GM23338 (cell line): ENCODE measurements at places on chromosomes 5 and 9. TPM values are rescaled to one million over a fixed set of nuclear protein-coding genes. Genes with fewer than 3 reads are reported as not detected.
A peak's percentile ranks its signal among the peaks of the same experiment; 100 is the strongest.

Gene PRKACG
- not detected in 2 replicates for total RNA-seq

Gene DND1
- total RNA-seq = 15.5 and 22.0 TPM in 2 replicates

Gene PAIP1
- 140 and 141 TPM in 2 replicates for total RNA-seq

DNA sequence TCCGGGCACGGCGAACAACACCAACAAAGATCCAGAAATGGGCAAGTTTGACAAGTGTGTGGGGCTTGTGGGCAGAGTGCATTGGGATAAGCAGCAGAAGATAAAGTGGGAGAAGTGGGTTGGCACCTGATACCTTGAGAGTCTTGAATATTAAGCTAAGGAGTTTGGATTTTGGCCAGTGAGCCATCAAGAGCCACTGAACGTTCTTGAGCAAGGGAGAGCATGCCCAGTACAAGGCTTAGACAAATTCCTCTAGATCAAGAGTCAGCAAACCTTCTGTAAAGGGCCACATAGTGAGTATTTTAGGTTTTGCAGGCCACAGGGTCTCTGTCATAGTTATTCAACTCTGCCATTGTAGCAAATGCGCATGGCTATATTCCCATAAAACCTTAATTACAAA is 26.6 kb upstream of the TRMT10B start:
- DNase-seq = no peak

- peak; percentile 73 for DNase-seq
Measured at GRCh38 chr5:43110606-43111170, 10.0 kb upstream of the ZNF131 start.

DNA sequence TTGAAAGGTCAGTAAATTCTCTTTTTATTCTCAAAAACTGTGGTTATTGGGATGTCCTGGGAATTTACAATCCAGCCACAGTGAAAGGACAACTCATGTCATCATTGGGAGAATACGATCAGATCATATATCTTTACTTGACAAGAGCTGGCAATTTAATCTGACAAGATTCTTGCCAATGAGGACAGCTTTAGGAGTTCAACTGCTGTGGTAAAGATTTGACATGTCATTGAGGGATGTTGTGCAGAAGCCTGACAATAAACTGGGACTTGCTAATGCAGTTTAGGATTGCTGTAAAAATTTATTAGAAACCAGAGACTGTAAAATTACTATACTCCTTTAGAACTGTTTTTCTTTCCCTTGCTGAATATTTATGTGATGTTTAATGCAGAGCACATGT is 1131.0 kb downstream of the MAT2B start:
- DNase-seq = no peak

GRCh38 chr9:9753266-9753665 is 859.5 kb downstream of the PTPRD start:
- DNase-seq = no peak
